ENCODE measurements at places on chromosomes 12 and 14.

DNA sequence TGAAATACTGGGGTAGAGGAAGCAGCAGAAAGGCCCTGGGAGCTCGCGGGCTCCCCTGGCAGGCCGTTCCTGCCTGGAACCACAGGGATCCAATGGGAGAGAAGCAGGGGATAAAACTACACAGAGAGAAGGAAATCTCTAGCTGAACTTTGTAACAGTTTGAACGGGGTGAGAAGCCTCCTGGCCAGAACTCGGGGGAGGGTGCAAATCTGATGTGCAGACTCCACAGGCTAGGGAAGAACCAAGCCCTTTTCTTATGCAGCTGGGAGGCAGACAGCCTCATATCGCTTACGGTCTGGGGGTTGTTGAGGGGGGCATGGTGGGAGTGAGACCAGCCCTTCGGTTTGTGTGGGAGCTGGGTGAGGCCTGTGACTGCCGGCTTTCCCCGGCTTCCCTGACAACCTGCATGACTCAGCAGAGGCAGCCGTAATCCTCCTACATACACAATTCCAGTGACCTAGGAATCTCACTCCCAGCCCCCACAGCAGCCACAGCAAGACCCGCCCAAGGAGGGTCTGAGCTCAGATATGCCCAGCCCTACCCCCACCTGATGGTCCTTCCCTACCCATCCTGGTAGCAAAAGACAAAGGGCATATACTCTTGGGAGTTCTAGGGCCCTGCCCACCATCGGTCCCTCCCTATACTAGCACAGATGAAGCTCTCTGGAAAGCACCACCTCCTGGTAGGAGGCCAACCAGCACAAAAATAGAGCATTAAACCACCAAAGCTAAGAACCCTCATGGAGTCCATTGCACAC is 143.0 kb downstream of the TMTC1 start:
- no peak for DNase-seq

DNA sequence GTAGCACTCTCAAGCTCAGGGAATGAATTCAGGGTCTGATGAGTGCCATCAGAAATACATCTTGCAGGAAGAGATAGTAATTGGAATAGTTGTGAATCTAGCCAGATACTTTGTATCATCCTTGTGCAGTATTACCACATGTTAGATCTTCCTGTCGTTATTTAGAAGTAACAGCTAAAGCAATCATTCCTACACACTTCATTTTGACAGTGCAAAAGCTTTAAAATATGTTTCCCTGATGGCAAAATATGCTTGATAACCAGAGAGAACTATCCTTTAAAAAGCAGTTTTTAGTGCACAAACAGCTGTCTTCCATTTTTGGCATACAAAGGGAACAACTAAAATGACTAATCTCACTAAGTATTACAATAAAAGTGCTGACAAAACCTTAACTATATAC is 149.5 kb upstream of the SLC38A2 start:
- DNase-seq = no peak

GRCh38 chr12:24014240-24014639 is 64.8 kb upstream of the SOX5 start:
- no peak for DNase-seq

DNA sequence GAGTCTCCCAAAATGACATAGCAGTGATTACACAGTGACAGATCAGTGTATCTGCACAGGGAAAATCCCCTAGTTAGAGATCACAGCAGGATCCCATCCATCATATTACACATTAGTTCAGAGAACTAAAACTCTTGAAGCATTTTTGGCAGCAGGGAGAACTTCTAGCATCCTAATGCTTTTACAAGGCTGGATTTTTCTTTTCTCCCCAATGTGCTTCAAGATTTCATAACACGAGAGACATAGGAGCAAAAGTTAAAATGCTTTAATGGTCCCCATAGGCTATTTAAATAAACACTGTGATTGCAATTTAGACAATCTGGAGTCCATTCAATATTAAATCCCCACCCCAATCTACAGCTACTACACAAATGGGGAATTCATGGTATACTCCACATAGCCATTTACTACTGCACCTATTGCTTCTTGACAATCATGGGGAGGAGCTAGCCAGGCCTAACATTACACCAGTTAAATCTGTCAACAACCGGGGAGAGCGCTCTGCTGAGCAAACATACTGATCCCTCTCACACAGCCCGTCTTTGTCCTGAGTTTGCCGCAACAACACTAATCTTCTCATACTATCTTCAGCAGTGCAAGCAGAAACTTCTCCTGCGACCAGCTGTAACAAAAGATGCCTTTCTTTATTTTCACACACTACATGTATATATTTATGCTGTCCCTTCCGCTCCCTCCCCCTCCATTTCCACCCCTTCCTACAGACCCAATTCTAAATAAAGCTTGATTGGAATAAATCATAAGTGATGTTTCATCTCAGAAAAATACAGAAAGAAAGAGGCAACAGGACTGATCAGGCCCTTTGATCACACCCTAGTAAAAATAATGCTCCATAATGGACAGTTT is 120.3 kb upstream of the SOX5 start:
- DNase-seq = no peak

GRCh38 chr14:70814466-70814865 is 5.2 kb upstream of the MAP3K9 start:
- no peak for DNase-seq

GRCh38 chr12:124030008-124030407 is 57.0 kb downstream of the ZNF664 start:
- DNase-seq = no peak

GRCh38 chr12:43349863-43350262 is 202.1 kb downstream of the ADAMTS20 start:
- DNase-seq = no peak

DNA sequence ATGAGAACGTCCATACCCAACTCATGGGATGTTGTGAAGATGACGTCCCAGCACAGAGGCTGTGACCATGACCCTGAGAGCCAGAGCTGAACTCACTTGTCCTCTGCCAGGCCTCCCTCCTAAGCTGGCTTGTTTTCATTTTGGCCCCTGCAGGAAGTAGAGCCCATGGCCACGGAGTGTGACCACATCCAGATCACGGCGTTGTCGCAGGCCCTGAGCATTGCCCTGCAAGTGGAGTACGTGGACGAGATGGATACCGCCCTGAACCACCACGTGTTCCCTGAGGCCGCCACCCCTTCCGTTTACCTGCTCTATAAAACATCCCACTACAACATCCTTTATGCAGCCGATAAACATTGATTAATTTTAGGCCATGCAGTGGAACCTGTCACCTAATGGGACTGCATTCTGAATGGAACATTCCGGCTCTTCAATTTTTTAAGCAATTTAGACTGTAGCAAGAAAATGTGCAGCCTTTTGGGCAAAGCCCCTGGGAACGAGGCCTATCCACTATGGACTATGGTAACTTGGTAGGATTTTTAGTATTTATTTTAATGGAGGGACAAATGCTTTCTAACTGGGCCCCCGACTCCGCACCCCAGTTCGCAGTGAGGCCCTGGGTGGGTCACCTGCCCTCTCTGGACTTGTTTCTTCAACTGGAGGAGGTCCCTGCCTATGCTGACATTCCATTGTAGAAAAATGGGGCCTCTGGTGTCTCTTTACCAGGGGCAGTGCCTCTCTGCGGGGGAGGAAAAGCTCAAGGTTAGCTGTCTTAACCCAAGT is 19.6 kb downstream of the OTUB2 start:
- DNase-seq = no peak

GRCh38 chr14:76937181-76938091 is 91.1 kb downstream of the IRF2BPL start:
- no peak for DNase-seq

GRCh38 chr12:91636721-91637120 is 454.1 kb upstream of the DCN start:
- DNase-seq = no peak

GRCh38 chr14:85471744-85472143 is 58.2 kb upstream of the FLRT2 start:
- no peak for DNase-seq

GRCh38 chr12:25723336-25723735 is 170.3 kb upstream of the LMNTD1 start:
- DNase-seq = no peak

- peak; percentile 32 for DNase-seq
Observed at GRCh38 chr14:103518422-103519042, 4.1 kb downstream of the CKB start.

DNA sequence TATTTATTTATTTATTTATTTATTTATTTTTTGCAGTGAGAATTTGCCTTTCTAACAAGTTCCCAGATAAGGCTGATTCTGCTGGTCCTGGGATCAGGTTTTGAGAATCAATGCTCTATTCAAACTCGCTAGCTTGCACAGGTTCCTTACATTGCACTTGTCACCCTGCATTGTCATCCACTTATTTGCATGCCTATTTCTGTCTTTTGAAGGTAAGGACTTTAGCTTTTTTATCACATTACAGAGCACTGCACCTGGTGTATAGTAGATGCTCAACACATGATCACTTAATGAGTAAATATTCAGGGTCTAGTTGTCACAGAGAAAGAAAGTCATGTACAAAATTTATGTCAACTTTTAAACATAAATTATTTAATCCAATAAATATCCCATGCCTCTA is 219.7 kb upstream of the BTG1 start:
- DNase-seq = no peak

DNA sequence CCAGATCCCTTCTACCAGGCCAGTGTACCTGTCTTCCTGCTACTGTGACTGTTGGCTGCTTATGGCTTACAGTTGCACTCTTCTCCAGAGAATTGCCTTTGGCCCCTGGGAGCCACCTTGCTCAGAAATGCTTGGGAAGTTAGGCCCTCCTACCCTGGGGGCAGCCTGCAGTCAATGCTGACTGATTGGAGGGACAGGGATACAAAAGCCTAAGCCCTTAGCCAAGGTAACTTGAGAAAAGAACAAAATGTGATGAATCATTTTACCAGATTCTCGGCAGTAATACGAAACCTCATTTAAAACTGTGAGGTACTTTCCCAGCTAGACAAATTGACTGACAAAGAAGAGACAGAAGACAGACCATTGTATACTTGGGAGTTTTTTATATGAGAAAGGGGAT is 47.3 kb downstream of the PTCSC3 start:
- no peak for DNase-seq

- DNase-seq = no peak
Observed at GRCh38 chr14:34507459-34507858, 32.0 kb downstream of the EAPP start.

- no peak for DNase-seq
Observed at GRCh38 chr14:101575581-101575980, 14.3 kb downstream of the DIO3 start.

Data from stimulated activated CD8-positive, alpha-beta memory T cell treated with anti-CD3 and anti-CD28 coated beads, Interleukin-15, amount 100 ng/mL, for 4 hours (primary cell).